Hair follicular keratinocyte (primary cell): ENCODE measurements at places on chromosomes 16 and 17. TPM values are rescaled to one million over a fixed set of nuclear protein-coding genes. Genes with fewer than 3 reads are reported as not detected.

RANGRF gene
- total RNA-seq, result 25.0 and 37.2 TPM in 2 replicates

TMC8 gene
- 0.08 TPM in 1 of 2 replicates, not detected in the other for total RNA-seq

NKD1 gene
- 0.16 and 0.23 TPM in 2 replicates for total RNA-seq

ELMO3 gene
- total RNA-seq, result 56.5 and 70.0 TPM in 2 replicates

SLC6A2 gene
- total RNA-seq, result 0.04 and 0.08 TPM in 2 replicates

GPRC5B gene
- not detected in 2 replicates for total RNA-seq

CUEDC1 gene
- total RNA-seq, result 4.8 and 4.9 TPM in 2 replicates

DPEP3 gene
- 0.27 TPM in 1 of 2 replicates, not detected in the other for total RNA-seq

KRT36 gene
- not detected in 2 replicates for total RNA-seq

TNK1 gene
- 3.8 and 7.7 TPM in 2 replicates for total RNA-seq

EXOC3L1 gene
- 0.08 TPM in 1 of 2 replicates, not detected in the other for total RNA-seq

CHST5 gene
- 0.08 TPM in 1 of 2 replicates, not detected in the other for total RNA-seq

FOXN1 gene
- total RNA-seq, result 0.04 and 0.08 TPM in 2 replicates

CASKIN1 gene
- under 0.01 and 0.16 TPM in 2 replicates for total RNA-seq
